ENCODE measurements at places on chromosomes 2 and 18.

- DNase-seq = no peak
Measured at GRCh38 chr2:178485356-178485755, 5.1 kb downstream of the PLEKHA3 start.

DNA sequence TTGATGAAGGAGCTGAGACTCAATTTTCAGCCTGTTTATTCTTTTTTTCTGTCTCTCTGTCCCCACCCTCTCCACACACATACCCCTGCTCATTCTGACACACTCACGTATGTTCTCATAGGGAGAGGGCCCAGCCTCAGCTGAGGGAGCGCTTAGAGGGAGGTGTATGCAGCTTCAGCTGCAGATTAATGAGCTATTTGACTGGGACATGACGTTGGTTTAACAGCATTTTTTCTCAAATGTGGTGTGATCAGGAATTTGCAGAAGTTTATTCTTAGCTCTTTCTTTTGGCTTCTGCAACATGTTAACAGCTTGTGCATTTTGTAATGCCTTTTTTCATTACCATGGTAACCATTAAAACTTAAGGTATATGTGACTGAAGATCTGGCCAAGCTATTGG is 1547.1 kb upstream of the PIK3C3 start:
- DNase-seq = peak; percentile 86

DNA sequence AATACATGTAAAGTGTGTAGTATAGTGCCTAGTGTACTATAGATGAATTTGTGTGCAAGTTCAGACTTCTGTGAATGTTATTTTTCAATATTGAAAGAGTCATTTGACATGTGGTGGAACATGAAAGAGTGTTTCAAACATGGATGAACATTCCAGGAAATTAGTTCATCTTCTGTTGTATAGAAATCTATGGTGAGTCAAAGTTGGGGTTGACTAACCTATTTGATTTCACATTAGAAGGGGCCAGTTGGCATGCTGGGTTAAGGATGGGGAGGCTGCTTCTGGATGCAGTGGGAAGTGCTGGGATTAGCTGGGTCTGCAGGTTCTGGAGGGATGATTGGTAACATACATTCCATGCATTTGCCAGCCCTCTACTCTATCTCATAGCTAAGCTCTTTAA is 50.6 kb downstream of the LYPD6B start:
- DNase-seq = peak; percentile 55

DNA sequence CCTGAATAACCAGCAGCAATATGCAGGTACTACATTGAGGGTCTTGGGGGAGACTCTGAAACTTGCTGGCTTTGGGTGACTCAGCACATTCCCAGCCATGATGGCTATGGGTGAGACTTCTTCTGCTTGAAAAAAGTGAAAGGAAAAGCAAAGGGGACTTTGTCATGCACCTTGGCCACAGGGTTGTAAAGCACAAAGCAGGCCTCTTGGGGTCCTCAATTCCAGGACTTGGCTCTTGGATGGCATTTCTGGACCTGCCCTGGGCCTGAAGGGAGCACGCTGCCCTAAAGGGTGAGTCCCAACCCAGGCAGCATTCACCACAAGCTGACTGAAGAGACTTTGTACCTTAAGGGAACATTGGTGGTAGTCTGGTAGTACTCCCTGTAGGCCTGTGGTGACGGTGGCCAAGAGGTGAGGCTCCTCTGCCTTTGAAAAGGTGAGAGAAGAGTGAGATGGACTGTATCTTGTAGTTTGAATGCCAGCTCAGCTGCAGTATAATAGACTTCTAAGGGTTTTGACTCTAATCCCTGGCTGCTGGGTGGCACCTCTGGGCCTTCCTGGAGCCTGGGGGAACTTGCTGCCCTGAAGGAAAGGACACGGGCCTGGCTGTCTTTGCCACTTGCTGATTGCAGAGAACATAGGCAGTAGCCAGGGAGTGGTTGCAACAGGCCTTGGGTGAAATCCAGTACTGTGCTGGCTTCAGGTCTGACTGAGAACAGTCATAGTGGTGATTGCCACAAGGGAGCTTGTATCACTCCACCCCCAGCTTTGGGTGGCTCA is 36.5 kb upstream of the CYTIP start:
- DNase-seq = peak; percentile 63

DNA sequence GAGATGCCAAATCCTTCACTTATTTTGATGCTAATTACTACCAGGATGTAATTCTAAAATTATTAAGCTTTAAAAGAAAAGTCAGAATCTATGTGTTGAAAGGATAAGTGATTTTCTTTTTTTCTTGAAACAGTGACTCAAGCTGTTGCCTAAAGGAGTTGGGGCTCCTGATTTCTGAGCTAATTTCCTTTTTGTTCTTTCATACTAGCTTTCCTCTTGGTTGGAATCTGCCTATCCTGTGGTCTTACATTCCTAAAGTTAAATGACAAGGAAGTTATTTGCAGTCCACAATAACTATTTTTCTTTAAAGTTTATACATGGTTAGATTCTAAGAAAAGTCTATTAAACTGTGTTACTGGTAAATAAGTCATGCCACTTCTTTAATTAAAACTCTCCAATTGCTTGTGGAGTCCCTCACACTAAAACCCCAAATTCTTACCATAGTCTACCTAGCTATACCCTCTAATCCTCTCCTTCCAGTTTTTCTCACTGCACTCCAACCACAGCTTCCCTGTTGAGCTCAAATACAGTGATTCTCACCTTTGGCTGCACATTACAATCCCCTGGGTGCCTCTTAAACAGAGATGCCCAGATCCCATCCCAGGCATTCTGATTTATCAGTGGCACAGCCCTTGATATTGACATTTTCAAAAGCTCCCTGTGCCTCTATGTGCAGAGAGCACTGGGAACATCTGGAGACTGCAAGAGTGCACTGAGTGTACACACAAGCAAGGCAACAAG is 63.3 kb upstream of the EFEMP1 start:
- peak; percentile 79 for DNase-seq

DNA sequence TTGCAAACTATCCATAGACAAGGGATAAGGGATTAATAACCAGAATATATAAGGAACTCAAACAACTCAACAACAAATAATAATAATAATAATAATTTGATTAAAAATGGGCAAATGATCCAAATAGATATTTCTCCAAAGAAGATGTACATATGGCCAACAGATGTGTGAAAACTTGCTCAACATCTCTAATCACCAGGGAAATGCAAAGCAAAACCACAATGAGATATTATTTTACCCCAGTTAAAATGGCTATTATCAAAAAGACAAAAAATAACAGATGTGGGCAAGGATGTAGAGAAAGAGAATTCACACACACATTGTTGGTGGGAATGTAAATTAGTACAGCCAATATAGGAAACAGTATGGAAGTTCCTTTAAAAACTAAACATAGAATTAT is 26.9 kb downstream of the DNAH7 start:
- DNase-seq = no peak

DNA sequence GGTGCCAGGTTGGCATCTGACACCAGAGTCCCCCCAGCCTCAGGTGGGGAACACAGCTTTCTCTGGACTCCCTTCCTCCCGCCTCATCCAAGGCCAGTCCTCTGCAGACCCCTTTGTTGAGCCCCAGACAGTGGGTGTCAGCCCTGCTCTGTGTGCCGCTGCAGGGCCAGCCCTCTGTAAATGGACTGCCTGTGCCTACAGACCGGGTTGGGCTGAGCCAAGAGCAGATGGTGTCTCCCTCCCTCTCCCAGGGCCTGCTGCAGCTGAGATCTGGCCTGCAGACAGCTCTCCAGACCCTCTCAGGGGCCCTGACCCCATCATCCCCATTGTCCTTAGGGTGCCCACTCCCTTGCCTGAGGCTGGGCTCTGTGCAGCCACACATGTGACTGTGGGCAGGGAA is 160.8 kb downstream of the KLHL29 start:
- no peak for DNase-seq
